ENCODE measurements at places on chromosomes 13 and 19.
A peak's percentile ranks its signal among the peaks of the same experiment; 100 is the strongest.

- no peak for DNase-seq
Measured at GRCh38 chr13:71021825-71022422, 845.1 kb downstream of the DACH1 start.

- no peak for DNase-seq
Measured at GRCh38 chr19:4456476-4456842, 1.1 kb downstream of the UBXN6 start.

GRCh38 chr13:99395436-99395835 is 88.2 kb upstream of the GPR183 start:
- no peak for DNase-seq

DNA sequence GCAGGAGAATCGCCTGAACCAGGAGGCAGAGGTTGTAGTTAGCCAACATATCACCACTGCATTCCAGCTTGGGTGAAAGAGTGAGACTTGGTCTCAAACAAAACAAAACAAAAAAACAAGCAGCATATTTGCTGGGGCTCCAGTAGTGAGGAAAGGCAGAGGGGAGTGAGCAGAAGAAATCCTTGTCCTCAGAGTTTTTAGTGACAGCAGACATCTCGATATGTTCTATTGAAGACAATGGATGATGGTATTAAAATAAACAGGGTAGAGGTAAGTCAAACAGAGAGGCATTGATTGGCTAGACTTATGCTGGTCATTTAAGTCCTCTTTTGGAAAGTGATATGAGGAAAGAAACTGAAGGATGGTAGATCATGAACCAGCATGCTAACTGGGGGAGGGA is 19.0 kb downstream of the NLRP7 start:
- DNase-seq: no peak

DNA sequence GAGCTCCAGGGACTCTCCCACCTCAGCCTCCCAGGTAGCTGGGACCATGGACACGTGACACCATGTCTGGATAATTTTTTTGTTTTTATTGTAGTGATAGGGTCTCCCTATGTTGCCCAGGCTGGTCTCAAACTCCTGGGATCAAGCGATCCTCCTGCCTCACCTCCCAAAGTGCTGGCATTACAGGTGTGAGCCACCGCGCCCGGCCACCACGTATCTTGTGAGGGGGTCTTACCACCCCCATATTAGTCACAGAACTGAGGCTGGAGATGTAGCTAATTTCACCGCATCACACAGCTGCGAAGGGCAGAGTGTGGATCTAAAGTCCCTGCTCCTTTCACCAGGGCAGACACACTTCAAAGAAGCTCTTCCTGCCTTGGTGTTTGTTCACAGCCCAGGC is 211.8 kb upstream of the SOX1 start:
- DNase-seq: no peak

- DNase-seq: no peak
Measured at GRCh38 chr13:99278843-99279242, 20.7 kb upstream of the GPR18 start.

DNA sequence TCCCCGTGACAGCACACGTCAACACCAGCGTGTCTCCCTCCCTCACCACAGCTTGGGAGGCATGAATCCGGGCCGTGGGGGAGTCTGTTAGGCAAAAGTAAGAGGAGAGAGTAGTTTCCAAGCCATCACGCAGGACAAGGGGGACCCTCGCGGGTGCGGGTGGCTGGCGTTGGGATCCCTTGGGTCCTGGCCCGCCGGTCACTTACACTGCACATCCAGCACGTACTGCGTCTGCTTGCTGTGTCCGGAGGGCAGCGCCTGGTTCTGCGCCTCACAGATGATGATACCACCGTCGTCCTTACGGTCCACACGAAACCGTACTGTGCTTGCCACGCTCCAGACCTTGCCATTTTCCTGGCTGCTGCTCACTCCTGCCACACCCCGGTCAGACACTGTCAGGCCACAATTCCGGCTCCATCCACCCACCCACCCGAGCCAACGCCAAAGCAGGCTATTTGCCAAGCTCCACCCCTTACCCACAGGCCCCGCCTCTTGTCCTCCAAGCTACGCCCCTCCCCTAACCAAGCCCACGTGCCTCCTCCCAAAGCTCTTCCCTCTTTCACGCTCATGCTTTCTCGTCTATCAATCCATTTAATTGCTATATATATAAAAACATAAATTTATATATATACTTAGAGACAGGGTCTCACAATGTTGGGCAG is 6.6 kb upstream of the ZNF428 start:
- DNase-seq: no peak

DNA sequence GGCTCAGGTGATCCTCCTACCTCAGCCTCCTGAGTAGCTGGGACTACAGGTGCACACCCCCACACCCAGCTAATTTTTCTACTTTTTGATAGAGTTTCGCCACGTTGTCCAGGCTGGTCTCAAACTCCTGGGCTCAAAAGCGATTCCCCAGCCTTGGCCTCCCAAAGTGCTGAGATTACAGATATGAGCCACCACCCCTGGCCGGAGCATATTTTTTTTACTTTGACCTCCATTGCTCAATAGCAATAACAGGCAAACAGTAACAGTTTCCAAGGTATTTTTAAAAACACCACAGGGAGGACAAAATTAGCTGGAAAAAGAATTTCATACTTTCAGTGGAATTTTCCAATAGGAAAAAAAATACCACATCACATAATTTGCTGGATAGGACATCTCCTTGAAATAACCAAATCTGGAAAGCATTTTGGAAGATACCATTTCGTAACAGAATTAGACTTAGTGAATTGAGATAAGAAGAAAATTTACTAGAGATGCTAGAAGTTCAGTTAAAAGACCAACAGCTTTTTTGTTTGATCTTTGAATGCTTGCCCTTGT is 5.2 kb downstream of the DUXA start:
- DNase-seq: no peak

DNA sequence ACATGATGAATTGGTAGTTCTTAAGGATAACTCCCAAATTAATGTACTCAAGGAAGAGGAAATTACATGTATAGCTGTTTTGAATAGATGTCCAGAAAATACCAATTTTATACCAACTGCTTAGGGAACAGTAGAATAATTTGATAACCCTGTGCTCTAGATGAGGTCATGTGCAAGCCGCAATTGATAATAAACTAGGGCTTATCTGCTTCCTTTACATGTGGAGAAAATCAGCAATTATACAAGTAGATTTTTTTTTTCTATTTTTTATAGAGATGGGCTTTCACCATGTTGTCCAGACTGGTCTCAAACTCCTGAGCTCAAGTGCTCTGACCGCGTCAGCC is 9.3 kb downstream of the TPT1 start:
- DNase-seq: no peak

DNA sequence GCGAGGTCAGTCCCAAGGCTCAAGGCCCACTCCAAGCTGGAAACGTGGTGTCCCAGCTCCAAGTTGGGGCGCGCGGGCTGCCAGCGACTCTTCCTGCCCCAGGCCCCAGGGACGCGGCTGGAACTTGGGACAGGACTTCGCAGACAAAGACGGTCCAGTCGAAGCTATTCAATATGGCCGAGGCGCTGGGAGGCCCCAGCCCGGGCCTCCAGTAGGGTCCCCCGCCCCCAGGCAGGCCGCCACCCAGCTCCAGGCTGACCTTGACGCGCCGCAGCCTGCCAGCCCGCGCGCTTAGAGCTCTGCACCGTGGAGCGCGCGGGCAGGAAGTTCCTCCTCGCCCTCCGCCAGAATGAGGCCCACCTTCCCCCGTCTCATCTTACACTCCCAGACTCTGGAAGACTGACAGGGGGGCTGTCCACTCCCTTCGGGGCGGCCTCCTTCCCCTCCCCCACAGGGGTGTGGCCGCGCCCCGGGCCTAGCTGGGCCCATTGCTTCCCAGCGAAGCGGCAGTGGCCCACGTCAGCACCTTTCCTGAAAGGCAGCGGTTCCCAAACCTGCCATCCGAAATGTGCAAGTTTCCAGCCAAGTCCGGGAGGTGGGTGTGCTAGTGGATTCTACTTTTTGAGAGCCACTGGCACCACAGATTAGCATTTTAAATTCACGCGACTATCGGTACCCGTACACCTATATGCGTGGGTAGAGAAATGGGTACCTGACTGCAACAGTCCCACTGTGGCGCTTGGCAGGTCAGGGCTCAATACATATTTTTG is at the start of gene CCDC8:
CCDC8 (minus strand) TSS at position 303 of the 770 bp plus-strand sequence. CDS start 754 bp downstream, outside the sequence.
- peak; percentile 85 for DNase-seq

- DNase-seq: no peak
Measured at GRCh38 chr13:74246487-74246886, 112.3 kb upstream of the KLF12 start.

DNA sequence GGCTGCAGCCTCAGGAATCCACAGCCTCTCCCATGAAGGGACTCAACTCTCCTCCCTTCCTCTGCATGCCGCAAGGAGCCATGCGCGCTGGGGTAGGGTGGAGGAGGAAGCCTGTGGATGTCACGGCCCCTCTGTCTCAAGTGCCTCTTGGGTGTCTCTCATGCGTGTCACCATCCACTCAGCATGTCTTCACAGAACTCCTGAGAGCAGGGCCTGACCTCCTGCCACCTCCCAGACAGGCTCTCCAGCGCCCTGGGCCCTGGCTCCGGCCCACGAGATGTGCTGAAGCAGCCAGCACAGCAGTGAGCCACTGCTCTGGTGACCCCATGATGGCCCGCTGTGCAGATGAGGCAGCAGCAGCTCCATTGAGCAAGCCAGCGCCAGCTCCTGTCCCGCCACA is 25.9 kb upstream of the SPACA7 start:
- DNase-seq: no peak

DNA sequence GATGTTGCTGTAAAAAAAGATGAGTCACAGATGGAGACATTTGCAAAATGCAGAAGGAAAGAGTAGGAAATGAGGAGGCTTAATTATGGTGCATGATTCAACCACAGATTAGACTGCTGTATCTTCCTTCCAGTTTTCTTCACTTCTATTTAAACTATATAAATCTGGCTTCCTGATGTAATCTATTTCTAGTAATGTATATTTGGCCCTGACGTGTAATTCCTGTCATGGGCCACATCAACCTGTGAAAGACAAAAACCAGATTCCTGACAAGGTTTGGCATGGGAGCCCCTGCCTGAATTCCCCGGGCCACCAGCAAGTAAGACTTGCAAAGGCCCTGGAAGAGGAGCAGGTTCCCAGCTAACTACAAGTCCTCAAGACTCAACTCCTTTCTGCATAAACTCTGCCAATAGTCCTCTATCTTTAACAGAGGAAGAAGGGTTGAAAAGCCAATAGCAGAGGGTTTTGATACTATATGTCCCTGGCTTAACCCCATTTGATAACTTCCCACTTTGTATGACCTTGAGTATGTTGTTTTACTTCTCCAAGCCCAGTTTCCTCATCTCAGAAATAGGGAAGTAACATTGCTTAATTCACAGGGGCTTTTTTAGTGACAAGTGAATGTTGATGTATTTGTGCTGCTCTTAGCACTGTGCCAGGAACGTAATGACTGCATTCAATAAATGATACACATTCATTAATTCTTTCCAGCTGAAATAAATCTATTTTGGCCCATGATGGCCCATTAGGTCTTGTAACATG is 172.7 kb downstream of the SPRY2 start:
- DNase-seq: no peak

GRCh38 chr13:76799696-76800095 is 86.5 kb downstream of the KCTD12 start:
- DNase-seq: no peak

- DNase-seq: no peak
Measured at GRCh38 chr13:110517505-110518225, 43.9 kb downstream of the RAB20 start.
